ENCODE measurements at places on chromosomes 1 and 21.
A peak's percentile ranks its signal among the peaks of the same experiment; 100 is the strongest.

DNA sequence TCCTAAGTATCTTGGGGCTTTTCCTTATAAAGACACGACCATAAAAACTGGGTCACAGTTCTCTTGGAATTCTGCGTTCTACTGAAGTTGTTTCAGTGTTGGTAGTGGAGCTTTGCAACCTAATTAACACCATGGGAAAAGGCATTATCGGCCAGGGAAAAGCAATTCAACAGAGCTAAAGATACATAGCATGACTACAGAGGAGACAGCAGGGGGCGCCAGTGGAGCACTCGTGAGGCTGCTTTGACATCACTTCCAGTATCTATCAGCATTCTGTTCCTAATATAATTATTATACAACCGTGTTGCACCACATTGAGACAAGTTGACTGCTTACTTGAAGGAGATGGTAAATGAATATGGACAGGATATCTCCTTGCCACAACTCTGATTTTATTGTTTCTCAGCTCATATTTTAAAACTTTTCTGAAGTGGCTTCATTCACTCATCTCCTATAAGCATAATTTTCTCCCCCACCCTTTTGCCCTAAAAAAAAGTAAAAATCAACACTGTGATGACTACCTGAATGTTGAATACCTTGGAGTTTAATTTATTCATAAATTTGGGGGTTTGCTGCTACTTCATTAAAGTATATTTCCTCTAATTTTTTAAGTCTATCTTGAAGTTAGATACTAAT is 39.4 kb downstream of the ZP4 start:
- DNase-seq = peak; percentile 54

DNA sequence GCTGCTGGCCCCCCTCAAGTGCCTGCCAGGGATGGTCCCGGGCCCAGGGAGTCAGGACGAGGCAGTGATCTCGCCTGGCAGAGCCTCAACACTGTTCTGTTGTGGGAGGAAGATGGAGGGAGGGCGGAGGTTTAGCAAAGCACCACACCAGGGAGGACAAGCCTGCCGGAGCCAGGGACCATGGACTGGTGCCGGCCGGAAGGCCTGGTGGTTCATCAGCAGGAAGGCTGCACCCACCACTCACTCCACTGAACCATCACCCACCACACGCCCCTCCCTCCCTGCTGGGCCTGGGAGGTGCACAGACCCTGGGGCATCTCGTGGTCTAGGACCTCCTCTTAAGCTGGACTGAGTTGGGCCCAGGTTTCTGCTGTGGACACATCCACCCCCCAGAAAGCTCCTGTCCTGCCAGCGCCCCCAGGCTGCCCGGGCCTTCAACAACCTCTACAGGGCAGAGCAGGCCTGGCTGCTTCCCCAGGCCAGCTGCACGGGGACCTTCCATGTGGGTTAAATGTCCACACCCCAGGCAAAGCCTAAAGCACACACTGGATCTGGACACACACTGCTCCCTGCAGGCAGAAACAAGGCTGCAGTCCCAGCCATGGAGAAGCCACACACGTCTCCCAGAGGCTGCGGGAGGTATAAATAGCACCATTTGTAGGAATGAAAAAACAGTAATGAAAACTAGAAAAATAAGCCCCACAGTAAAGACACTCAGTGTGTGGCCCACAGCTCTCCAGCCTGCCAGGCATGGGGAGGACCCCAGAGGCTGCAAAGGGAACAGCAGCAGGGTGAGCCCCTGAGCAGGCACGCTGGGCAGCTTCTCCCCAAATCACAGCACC is 10.4 kb upstream of the TMEM240 start:
- DNase-seq = peak; percentile 57

DNA sequence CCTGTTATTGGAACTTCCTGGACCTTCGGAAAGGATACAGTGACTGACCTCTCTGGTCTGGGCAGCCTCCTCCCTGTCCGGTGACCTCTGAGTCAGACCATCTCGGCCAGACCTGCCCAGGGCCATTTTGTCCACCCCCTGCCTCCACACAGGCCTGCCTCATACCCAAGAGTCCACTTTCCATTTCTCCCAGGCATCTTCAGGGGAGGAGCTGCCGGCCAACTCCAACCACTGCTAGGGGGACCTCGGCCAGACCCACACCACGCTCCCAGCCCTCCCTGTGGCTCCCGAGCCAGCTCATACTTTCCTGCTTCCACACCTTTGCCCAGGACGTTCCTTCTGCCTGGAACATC is 29.5 kb upstream of the RUNX3 start:
- DNase-seq = no peak

GRCh38 chr21:39430457-39430856 is 15.1 kb downstream of the LCA5L start:
- DNase-seq = peak; percentile 32

- DNase-seq = no peak
These were observed 6.3 kb upstream of the ERVH48-1 start for GRCh38 chr21:42931560-42932235.

GRCh38 chr1:212309967-212310366 is 24.8 kb downstream of the PPP2R5A start:
- DNase-seq = no peak

DNA sequence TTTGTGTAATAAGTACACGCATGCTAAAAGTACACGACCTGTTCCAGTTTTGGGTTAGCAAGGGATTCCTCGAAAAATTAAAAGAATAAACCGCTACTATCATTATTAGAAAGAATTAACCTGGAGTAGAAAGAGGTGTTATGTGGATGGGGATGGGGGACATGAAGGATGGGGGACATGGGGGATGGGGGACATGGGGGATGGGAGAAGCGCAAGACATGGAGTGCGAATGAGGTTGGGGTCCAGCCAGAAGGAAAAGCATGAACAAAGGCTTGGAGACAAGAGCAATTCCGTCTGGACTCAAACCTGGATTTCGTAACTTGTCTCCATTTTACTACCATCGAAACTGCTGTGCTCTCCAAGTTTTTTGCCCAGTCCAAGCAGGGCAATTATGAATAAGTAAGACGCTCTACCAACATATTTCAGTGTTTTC is 591 bp upstream of the KDM1A start:
- peak; percentile 21 for DNase-seq
